ENCODE measurements at places on chromosomes 16 and 17. TPM values are rescaled to one million over a fixed set of nuclear protein-coding genes. Genes with fewer than 3 reads are reported as not detected.

Gene CIITA
- under 0.01 TPM for total RNA-seq

Gene CDC6
- total RNA-seq, result 2.4 TPM

- DNase-seq, result peak; percentile 97
These were observed at the start of gene PGAP6 for GRCh38 chr16:381789-382717. Gene PGAP6, minus strand, starts transcription at chr16:381978. Its CDS starts 157 bp downstream, at chr16:381821.

DNA sequence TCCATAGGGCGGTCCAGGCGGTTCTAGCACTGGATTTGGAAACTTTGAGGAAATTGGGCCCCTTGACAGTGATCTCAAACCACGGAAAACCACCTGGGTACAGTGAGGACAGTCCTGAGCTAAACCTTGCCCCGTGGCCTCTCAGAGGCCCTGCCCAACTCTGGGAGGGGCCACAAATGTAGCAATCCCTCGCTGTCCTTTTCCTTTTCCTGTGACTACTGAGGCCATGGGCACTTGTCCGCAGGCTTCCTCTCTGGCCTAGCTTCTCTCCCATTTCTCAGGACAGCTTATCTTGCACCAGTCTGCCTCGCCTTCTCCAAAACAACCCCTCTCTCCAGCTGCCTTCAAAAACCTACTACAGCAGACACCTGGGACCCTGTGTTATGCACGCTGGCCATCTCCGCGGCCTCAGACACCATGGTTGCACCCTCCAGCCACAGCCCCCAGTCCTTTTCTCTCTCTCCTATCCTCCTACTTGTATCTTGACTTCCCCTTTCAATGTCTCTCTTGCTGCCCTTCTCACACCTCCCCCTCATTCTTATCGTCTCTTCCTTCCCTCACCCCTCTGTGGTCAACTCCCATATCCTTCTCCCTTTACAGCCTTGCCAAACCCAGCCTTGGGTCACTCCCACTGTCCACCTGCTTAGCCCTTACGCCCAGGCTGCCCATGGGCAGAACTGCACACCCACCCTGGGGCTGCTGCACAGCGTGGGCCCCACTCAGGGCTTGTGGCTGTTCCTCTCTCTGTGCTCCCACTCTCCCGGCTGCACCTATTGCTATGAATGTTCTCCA is 7.6 kb downstream of the SCPEP1 start:
- no peak for DNase-seq

Gene TMC6
- total RNA-seq, result 2.0 TPM

- DNase-seq, result no peak
These were observed 834 bp downstream of the MRPL12 start for GRCh38 chr17:81703747-81704654.

All from frontal cortex (tissue), 4 donors.